ENCODE measurements at places on chromosomes 6 and 20.

- DNase-seq = peak; percentile 83
Measured at GRCh38 chr6:33585403-33586107, 5.5 kb upstream of the BAK1 start.

DNA sequence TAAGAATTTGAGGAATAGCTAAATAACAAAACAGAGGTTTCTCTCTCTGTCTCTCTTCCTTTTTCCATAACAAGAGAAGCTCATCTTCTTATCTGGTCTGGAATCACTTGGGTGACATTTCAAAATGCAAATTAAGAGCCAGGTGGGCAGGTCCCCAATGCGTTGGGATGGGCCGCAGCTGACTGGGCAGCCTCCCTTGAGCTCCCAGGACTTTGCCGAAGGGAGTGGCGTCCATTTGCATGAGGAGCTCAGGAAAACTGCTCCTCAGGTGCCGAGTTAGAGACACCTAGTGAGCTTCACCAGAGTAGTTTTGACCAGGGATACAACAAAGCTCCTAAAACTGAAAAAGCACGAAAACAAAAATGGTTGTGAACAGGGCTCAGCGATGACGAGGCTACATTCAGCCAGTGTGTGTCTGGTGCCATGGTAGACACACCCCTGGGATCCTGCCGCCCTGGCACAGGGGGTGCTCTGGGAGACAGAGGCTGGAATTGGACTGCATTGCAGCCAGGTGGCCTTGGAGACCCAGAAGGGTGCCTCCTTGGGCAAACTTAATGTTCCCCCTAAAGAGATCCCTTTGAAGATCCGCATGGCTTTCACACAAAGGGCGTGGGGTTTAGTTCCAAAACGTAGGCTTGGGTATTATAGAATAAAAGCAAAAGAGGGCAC lies 13.5 kb upstream of the SERPINB6 start:
- no peak for DNase-seq

GRCh38 chr6:110190726-110191125 lies 10.5 kb downstream of the CDC40 start:
- DNase-seq = no peak

DNA sequence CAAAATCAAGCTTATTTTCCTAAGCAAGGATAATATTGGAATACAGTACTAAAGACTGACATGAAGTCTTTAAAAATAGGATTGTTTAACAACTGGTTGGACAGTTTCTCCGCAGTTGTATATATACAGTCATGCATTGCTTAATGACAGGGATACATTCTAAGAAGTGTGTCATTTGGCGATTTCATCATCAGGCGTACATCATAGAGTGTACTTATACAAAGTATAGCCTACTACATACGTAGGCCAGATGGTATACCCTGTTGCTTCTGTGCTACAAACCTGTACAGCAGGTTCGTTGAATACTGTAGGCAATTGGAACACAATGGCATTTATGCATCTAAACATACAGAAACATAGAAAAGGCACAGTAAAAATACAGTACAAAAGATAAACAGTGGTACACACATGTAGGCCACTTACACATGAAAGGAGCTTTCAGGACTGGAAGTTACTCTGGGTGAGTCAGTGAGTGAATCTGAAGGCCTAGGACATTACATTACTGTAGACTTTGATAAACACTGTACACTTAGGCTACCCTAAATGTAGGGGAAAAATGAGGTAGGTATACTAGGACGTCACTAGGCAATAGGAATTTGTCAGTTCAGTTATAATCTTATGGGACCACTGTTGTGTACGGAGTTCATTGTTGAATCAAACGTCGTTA lies 20.1 kb downstream of the HECA start:
- DNase-seq = no peak

GRCh38 chr6:43491750-43492661 lies 14.6 kb downstream of the TJAP1 start:
- no peak for DNase-seq

- no peak for DNase-seq
Measured at GRCh38 chr20:13809373-13809772, 24.5 kb downstream of the NDUFAF5 start.

GRCh38 chr6:136158387-136158821 lies 91.7 kb downstream of the MTFR2 start:
- no peak for DNase-seq

DNA sequence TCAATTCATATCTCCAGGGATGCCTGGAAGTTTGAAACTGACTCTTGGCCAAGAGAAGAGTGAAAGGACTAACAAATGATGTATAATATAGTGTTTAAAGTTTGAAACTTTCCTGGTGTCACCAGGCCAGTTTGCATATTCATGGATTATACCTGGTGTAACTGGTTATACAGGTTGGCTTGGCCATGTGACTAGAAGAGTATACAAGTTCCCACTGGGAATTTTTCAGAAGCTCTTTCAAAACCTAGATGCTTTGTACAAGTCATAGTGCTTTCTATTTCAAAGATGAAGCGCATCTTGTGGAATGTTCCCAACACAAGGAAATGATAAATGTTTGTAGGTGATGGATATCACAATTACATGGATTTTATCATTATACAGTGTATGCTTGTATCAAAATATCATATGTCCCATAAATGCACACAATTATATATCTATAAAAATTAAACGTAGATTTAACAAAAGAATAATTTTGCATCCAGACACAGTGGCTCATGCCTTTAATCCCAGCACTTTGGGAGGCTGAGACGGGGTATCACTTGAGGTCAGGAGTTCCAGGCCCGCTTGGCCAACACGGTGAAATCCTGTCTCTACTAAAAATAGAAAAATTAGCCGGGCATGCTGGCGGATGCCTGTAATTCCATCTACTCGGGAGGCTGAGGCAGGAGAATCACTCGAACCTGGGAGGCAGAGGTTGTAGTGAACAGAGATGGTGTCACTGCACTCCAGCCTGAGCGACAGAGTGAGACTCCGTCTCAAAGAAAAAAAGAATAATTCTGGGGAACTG lies 1420.2 kb downstream of the GRIK2 start:
- DNase-seq = no peak

GRCh38 chr6:17352302-17352701 lies 41.1 kb upstream of the CAP2 start:
- no peak for DNase-seq

GRCh38 chr6:8865451-8865850 lies 430.1 kb upstream of the SLC35B3 start:
- DNase-seq = no peak

GRCh38 chr6:45590226-45590625 lies 212.5 kb upstream of the SUPT3H start:
- no peak for DNase-seq

DNA sequence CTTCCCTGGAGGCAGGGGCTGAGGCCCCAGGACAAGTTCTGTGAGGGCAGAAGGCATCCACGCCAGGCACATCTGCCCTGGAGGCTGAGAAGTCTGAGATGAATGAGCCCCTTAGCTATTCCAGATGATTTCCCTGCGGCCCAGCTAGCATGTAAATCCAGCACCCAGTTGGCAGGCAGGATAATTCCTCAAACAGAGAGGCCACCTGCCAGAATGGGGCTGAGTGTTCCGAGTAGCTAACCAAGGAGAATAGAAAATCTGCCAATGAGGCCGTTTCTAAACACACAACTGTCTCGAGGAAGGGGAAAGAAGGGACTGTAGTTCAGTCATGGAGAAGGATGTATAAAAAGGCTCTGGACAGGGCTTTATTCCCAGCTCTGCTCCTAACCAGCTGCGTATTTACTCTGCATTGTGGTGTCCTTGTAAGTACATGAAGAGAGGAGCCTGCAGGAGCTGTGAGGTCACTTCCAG lies 211.4 kb upstream of the CDYL start:
- DNase-seq = no peak

- DNase-seq = no peak
Measured at GRCh38 chr6:135002974-135003703, 51.5 kb downstream of the HBS1L start.

- DNase-seq = no peak
Measured at GRCh38 chr20:208942-209566, 18.0 kb upstream of the DEFB129 start.

DNA sequence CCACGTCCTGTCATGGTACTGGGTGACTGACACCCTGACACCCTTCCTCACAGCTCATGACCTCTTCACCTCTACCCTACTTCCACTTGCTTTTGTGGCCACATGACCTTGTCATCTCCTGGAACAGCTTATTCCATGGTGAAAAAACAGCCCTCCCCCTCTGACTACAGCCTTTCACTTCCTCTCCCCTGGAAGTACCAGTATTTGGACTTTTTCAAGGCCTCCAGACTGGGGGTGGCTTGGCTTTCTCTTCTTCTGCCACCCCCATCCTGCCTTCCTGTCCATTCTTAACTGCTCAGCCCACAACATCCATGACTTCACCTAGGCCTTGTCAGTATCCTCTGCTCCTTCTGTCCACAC lies 168.4 kb downstream of the CARMIL1 start:
- DNase-seq = no peak

DNA sequence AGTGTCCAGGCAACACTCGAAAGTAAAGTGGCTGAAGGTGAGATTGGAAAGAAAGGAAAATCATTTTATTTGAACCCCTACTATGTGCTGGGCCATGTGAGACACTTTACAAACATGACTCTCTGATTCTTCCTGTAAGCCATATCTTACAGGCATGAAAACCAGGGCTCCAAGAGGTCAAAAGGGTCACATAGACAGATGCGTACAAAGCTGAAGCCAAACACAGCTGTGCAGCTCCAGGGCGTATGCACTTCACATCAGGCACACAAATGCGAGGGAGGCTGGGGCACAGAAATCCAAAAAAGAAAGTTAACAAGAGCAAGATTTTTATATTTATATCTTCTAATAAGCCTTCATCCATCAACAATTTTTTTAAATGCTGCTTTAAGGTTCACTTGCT lies 176.5 kb downstream of the PHACTR1 start:
- DNase-seq = no peak

DNA sequence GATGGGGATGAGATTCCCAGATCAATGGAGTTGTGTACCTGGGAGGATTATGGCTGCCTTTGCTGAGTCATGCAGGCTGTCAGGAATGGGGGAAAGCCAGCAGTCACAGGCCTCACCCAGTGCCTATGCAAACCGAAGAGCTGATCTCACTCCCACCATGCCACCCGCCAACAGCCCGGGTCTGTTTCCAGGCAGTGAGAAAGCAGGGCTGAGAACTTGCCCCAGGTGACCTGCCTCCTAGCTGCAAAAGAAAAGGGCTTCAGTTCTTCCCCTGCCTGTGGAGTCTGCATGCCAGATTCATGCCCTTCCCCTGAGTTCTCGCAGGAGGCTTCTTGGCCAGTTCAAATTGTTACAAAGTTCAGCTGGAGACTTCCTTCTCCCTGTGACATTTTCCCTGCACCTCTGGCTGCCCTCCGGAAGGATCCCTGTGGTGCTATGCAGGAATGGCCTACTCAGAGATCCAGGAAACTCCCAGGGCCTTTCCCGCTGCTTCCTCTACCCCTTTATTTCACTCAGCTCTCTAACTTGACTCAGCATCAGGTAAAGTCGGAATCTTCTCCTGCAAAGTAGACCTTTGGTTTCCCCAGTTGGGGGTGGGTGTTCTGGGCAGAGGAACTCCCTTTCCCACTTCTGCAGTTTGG lies 71.5 kb upstream of the B3GAT2 start:
- DNase-seq = no peak

- DNase-seq = no peak
Measured at GRCh38 chr6:111950661-111951496, 77.6 kb upstream of the FYN start.

DNA sequence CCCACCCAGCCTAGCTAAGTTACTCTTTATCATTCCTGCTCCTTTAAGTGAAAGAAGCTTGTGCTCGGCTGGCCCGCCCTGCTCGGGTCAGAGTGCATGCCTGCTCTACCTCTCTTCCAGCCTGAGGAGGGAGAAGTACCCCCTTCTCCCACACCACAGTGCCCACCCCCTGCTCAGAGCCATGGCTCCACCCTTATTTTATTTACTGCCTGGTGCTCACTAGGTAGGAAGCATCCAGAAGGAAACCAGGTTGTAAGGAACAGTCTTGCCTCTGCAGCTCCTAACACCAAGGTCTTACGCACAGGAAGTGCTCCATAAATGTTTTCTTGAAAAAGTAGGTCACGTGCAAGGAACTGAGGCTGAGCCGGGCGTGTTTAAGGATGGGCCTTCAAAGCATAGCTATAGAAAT lies 105.7 kb upstream of the SNX9 start:
- no peak for DNase-seq

DNA sequence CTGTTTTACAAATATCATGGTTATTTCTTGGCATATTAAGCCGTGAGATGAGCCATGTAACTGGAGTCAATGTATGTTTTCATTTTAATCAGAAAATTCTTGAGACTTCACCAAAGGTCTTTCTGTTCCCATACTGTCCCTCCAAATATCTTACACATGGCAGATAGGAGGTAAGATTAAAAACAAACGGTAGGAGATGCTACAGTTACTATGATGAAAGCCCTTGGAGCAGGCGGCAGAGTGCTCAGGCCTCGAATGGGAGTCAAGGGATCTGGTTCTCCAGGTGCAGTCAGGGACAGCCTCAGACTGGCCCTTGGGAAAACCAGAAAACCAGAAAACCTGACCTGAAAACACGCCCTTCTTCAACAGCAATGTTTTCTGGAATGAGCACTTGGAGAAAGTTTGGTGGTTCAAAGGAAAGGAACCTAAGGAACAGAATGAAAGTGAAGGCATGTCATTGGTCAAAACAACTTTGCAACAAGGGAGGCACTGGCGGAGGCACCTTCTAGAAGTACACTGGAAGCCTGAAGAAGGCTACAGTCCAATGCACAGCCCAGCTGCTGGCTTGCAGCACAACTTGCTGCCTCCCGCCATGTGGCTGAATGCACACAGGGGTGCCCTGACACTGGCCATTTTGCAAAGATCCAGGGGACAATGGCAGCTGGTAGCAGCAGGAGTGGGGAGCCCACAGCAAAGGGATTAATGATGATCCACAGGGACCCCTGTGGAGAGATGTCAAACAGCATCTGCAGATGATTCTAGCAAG lies 17.4 kb upstream of the FOXO3 start:
- no peak for DNase-seq

GRCh38 chr6:51843456-51844056 lies 243.9 kb downstream of the PKHD1 start:
- no peak for DNase-seq

DNA sequence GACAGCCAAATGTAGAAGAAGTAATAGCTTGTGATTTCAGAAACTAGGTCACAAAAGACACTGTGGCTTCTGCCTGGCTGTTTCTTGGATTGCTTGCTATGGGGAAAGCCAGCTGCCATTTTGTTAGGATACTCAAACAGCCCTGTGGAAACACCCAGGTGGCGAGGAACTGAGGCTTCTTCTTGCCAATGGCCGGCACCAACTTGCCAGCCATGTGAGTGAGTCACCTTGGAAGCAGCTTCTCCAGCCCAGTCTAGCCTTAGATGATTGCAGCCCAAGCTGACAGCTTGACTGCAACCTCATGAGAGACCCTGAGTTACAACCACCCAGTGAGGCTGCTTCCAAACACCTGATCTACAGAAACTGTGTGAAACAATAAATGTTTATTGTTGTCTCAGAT lies 11.9 kb upstream of the KIAA1755 start:
- DNase-seq = no peak

All from stimulated activated CD8-positive, alpha-beta memory T cell treated with anti-CD3 and anti-CD28 coated beads, Interleukin-7, amount 100 ng/mL, for 48 hours (primary cell).